Suppressor macrophage treated with lipopolysaccharide for 1 hour (primary cell): ENCODE measurements at places on chromosomes 5 and 9.
A peak's percentile ranks its signal among the peaks of the same experiment; 100 is the strongest.

GRCh38 chr5:55991768-55992486, 2.8 kb downstream of the IL6ST start:
- peak; percentile 24 for DNase-seq

DNA sequence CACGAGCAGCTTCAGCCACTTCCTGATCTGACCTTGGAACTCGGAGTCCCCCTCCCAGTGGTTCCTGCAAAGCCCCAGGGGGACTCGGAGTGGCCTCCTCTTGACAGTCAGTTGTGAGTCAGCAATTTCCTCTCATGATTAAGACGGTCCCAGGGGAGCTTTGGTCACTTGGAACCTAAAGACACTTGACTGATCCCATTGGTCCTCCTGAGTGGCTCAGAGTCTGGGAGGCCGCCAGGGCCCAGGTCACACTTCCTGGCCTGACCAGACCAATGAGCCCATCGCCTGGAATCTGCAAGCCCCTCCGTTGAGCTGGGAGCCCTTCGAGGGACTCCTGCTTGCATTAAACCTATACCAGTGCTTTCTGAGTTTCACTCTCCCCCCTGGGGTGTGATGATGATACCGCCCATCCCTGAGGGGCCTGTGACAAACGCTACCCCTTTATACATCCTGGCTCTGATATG, 29.1 kb downstream of the TSPAN17 start:
- DNase-seq, result peak; percentile 15

- no peak for DNase-seq
Measured at GRCh38 chr5:26237489-26237888, 800.9 kb downstream of the CDH9 start.

DNA sequence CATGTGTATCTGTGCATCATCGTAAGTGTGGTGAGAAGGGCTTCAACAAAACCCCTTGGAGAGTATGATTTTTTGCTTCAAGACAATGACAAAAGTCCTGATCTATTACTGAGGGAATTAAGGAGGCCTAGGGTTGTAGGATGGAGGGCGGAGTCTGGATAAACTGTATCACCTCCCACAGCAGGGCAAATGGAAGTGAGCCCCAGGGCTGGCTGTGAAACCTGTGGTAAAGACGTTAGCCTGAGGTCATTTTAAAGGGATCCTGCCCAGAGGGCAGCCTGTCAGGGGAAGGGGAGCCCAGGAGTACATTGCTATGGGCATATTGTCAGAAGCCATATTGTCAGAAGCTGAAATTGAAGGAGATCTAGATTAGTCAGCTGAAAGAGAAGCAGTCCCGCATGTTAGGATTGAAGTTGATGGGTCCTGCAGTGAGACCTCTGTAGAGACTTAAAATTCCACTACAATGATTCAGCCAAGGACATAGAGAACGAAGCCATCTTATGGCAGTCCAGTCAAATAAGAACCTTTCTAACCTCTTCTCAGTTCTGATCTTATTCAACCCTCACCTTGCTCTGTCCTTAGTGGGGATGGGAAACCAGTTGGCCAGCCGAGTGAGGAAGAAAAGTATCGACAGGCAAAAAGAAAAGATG, 26.9 kb downstream of the ADGRV1 start:
- no peak for DNase-seq

- no peak for DNase-seq
Measured at GRCh38 chr9:135939351-135940265, 21.6 kb downstream of the UBAC1 start.
